ENCODE measurements at places on chromosomes 6 and 20.
A peak's percentile ranks its signal among the peaks of the same experiment; 100 is the strongest.

DNA sequence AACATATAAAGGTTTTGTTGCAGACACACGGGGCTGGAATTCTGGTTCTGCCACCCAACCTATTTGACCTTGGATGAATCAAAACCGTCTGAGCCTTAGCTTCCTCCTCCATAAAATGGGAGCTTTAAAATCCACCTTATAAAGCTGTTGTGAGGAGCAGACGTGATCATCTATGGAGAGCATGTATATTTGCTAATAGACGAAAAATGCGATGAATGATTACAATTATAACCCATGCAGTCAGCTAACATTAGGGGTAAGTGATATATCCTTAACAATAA lies 586 bp upstream of the NUP153 start:
- DNase-seq = no peak

DNA sequence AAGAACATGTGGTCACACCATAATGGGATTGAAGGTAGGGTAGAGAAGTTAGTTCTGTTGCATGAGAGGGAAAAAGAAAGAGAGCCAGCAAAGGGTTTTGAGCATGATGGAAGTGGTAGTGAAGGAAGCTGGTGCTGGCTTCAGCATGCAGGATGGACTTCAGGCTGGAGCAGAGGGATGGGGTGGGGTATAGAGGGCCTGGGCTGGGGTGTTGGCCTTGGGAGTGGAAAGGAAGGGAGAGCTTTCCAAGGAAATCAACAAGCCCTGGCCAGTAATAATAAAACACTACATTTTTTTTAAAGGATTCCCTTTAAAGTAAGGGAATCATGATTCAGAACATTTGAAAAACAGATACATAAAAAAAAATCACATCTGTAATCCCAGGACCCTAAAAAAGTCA lies 61.2 kb downstream of the LAMA4 start:
- DNase-seq = no peak

DNA sequence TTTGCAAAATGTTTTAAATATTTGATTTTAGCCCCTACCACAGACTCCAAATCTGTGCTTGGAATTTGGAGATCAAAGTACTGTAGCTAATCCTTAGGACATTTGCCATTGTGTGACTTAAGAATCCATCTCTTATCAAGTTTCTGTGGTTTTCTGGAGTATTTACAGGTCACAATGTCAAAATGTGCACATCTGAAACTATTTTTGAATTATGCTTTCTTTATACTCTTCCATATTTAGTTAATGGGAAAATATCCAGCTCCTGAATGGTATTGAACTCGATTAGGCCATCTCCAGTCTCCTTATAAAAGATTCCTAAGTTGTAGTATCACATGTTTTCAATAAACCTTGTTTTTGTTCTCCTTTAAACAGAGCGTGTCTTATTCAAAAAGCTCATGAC lies 162.5 kb downstream of the KHDC1L start:
- DNase-seq = no peak

GRCh38 chr6:128280066-128280465 lies 240.3 kb downstream of the PTPRK start:
- DNase-seq = no peak

GRCh38 chr6:78615430-78615904 lies 251.9 kb upstream of the IRAK1BP1 start:
- DNase-seq = no peak

DNA sequence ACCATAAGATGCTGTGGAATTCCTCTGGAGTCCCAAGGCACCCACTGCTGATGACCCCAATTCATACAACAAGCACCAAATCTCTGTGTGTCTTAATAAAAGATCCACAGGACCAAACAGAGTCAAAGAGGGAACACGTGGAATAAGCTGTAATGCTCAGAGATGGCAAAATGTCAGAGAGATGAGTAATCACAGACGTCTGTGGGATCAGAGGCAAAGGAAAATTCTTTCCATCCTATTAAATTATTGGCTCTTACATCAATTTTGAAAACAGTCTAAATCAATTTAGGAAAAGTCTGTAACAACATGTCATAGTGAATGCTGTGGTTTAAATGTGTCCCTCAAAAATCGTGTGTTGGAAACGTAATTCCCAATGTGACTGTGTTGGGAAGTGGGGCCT lies 17.5 kb upstream of the SAMD3 start:
- DNase-seq = peak; percentile 73

GRCh38 chr6:22804620-22805261 lies 235.4 kb downstream of the HDGFL1 start:
- DNase-seq = no peak

DNA sequence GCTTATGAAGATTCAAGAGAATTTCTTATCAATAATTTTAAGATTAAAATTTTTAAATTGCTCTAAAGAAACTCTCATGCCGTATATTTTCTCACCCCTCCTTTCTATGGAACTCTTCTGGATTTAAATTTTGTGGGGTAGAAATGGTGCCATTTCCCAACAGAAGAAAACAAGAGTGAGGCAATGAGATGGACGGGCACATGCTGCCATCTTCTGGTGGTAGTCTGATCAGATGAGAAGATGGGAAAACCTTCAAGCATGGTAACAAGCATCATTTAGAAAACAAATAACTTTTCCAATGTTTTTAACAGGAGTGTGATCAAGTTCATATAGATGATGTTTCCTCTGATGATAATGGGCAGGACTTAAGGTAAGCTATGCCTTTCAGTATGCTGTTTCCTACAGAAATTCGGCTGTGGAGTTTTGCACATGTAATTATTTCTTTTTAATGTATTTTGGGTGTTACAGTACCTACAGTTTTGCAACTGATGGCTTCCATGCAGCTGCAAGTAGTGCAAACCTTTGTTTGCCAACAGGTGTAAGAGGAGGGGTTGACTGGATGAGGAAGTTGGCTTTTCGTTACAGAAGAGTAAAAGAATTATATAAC lies 271.4 kb downstream of the EYA4 start:
- DNase-seq = peak; percentile 49

DNA sequence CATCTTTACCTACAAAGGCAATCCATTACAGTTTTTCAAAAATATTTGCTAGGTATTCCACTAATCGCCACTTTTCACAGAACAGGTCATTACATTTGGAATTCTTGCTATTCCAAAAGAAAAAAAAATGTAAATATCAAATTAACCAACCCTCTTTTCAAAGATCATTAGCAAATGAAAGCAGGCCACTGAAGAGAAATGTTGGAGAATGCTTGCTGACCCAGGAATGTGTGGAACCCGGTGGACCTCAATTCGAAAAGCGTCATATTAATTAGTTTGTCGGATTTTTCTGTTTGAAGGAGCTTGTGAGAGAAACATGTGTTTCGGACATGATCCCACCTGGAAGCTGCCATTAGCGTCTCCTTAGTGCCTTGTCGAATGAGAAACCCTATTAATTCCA lies 27.9 kb upstream of the SERPINB9 start:
- no peak for DNase-seq

GRCh38 chr6:161494566-161494965 lies 220.7 kb upstream of the AGPAT4 start:
- DNase-seq = peak; percentile 45

DNA sequence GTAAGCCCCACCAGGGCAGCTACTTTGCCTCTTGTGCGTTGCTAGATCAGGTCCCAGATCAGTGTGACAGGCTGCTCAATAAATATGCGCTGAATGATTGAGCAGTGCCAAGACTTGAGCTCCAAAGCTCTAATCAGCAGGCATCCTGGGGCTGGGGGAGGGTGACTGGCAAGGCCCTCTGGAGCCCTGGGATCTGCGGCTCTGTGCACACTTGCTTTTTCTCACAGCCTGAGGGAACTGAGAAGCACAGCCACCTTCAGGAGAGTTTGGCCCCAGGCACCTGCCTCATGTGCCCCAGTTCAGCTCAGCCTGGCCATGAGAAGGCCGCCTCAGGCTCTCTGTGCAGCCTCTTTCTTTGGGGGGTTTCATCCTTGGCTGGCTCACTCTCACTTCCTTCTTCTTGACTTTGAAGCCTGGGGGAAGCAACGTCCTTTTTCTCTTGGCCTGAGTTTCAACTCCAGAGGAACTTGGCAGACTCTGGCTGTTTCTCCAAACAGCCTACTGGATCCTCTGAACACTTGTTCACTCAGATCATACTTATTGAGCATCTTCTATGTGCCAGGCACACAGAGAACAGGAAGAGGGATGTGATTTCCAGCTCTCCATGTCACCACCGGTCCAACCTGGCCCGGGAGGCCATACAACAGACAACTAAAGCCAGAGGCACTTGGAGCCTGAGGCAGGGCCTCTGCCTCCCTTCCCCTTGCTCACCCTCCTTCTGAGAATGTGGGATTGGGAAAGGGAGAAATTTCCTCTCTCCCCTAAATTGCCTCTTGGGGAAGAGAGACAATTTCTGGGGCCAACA lies 114.0 kb downstream of the VEGFA start:
- DNase-seq = no peak

DNA sequence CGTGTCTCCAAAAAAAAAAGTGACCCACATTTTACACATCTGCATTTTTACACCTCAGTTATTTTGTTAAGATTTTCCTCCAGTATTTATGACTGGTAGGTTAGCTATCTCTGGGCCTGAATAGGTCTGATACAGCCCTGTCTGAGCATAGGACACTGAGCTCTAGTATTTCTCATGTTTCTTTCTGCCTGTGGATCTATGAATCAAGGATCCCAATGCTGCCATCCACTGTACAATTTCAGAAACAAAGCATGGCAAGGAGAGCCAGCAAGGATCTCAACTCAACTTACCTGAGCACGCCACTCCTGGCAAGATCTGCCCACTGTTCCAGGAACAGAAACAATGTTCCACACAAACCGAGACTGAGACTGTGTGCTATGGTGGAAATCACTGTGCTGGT lies 36.4 kb upstream of the ENPP5 start:
- DNase-seq = no peak

GRCh38 chr20:38007526-38007925 lies 25.7 kb downstream of the TTI1 start:
- DNase-seq = no peak

DNA sequence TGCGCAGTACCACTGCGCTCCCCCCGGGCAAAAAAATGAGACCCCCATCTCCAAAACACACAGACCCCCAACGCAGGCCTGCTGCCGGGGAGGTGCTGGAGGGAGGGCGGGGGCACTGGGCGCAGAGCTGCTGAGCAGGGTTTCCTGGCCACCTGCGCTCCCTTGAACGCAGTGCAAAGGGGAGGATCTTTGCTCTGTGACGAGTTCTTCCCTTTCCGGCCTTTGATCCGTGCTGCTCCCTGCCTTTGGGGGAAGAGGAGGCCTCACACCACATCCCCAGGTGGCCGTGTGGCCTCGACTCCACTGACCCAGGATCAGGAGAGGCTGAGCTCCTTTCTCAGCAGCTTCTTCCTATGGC lies 8.9 kb upstream of the COL20A1 start:
- no peak for DNase-seq

DNA sequence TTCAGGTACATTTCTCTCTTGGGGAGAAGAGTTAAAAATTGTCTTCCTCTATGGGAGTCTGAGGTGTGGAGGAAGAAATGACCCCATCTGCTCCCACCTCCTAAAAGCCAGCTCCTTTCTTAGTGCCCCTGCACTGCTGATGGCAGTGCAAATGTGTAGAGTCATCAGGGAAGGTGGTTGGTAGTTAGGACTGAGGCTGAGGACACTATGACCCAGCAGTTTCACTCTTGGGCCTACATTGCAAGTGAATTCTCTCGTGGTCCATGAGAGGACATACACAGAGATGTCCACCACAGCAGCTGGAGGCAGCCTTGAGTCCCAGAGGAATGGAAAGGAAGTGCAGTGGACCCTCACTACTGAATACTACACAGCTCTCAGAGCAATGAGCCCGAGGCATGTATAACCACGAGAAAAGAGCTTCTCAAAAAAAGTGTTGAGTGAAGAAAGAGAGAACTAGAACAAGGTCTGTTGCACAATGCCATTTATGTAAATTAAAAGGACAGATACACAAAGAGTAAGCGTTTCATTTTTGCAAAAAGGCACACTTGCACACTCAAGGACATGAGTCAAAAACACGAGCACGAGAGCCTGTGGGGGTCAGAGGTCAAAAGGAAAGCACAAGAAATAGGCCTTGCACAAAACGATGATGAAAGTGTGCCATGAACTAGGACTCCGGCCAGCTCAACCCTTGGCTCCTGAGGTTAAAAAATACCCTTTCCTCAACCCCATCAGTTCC lies 308.2 kb upstream of the PRND start:
- DNase-seq = no peak

- peak; percentile 53 for DNase-seq
Measured at GRCh38 chr6:71011871-71012371, 55.1 kb upstream of the B3GAT2 start.

GRCh38 chr6:112321941-112322424 lies 25.1 kb upstream of the RFPL4B start:
- DNase-seq = no peak

- no peak for DNase-seq
Measured at GRCh38 chr6:40798069-40798770, 211.1 kb upstream of the LRFN2 start.

DNA sequence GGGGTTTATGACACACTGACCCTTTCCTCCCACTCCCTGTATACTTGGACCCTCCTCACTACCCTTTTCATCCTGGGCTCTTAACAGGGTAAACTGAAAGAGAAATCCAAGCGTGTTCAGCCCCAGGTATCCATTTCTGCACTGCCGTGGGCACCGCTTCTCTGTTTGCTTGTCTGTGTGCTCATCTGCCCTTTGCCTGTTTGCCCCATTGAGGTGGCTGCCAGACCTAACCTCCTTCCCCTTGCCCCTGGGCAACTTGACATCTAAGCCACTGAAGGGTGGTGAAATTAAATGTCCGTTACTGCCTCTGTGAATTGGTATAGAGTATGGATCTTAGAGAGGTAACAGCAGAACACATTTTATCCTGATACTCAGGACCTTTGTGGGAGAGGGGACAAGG lies 38.7 kb downstream of the ACSS2 start:
- DNase-seq = no peak

DNA sequence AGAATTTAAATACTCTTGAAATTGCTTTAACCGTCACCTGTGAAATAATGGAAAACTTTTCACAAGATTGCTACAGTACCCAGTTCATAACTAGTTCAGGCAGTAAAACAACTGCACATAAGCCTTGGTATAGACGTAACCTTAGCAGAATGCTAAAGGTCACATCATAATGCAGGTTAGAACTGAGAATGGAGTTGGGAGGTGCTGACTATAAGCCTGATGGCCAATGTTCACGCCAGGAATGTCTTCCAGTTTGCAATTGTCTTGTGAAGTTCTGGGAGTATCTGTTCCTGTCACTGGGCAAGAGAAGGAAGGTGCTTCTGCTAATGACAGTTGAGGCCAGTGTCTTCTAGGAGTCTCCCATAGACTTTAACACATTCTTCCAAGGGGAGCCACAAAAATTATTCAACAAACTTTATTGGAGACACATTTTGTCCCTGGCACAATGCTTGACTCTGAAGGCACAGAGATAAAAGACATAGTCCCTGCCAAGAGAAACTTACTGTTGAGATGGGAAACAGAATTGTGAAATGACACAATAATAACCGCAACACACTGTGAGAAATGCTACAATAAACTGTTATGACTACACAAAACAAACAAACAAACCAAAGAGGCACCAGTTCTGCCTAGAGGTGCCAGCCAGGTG lies 24.6 kb upstream of the CEP162 start:
- DNase-seq = no peak

GRCh38 chr6:14732226-14732843 lies 513.5 kb upstream of the JARID2 start:
- DNase-seq = no peak

- no peak for DNase-seq
Measured at GRCh38 chr6:163564534-163564933, 150.0 kb downstream of the QKI start.
